Activated T-helper 9 cell treated with anti-CD3 and anti-CD28 coated beads, Interleukin-2, amount 50 U/mL, for 16 hours (primary cell): ENCODE measurements at places on chromosomes 2 and 18.

DNA sequence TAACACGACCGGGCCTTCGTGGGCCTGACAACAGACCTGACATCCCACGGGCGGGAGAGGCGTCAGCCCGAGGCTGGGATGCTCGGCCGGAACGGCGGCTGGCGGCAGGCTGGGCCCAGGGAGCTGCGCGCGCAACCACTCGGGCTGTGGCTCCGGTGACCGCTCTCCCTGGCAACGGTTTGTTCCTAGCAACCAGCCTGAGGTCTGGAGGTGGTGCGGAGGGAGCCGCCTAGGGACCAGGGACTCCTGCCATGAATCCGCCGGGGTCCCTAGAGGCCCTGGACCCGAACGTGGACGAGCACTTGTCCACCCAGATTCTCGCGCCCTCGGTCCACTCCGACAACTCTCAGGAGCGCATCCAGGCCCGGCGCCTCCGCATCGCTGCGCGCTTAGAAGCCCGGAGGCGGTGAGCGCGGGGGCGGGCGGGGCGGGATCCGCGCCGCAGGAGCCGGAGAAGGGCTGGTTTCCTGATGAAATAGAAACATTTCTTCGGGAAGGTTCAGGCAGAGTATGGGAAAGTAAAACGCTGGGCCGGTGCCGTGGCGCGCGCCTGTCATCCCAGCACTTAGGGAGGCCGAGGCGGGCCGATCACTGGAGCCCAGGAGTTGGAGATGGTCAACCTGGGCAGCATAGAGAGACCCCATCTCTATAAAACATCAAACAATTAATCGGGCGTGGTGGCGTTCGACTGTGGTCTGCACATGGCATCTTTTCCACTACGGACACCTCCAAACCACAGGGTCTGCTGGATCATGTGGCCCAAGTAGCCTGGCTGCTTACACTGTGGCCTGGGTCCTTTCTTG lies at the start of gene DRC1:
Gene DRC1 (plus strand): TSS at position 182 of the 803 bp plus-strand sequence. CDS start 70 bp downstream, at position 252.
- DNase-seq: no peak

DNA sequence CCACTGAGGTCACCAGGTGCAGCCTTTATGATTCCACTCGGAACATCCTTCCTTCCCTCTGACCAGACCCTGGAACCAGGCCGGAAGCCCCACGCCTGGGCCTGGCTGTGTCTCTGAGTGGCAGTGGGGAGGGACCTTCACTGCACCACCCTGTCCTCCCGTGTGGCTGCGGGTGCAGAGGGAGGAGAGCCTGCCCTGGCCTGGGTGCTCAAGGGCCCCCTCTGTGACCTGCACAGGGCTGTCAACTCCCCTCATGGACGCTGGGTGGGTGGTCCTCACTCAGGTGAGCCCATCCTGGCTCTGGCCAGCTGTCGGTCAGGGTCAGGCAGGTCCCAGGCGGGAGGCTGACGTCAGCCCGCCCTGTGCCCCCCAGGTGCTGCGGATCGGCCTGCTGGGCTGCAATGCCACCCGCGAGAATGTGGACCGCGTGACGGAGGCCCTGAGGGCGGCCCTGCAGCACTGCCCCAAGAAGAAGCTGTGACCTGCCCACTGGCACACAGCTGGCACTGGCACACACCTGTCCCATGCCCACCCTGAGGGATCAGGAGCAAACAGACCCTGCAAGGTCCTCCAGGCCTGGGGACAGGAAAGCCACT lies 9.8 kb downstream of the AGXT start:
- DNase-seq: no peak

DNA sequence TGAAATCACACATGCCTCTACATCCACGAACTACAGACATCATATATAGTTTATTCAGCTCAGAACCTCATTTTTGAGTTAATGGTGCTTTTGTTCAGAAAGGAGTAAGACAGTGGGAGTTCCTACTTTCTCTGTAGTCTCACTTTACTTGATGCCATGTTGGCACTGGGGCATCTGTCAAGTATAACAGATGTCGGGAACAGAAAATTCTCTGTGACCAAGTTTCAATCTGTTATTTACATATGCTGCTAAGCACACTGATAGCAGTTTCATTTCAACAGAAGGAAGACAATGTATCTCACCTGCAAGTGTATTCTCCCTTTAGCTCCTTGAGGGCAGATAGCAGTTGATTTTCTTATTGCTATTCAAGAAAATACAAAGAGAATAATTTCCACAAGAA lies 774.1 kb downstream of the METTL4 start:
- DNase-seq: no peak

DNA sequence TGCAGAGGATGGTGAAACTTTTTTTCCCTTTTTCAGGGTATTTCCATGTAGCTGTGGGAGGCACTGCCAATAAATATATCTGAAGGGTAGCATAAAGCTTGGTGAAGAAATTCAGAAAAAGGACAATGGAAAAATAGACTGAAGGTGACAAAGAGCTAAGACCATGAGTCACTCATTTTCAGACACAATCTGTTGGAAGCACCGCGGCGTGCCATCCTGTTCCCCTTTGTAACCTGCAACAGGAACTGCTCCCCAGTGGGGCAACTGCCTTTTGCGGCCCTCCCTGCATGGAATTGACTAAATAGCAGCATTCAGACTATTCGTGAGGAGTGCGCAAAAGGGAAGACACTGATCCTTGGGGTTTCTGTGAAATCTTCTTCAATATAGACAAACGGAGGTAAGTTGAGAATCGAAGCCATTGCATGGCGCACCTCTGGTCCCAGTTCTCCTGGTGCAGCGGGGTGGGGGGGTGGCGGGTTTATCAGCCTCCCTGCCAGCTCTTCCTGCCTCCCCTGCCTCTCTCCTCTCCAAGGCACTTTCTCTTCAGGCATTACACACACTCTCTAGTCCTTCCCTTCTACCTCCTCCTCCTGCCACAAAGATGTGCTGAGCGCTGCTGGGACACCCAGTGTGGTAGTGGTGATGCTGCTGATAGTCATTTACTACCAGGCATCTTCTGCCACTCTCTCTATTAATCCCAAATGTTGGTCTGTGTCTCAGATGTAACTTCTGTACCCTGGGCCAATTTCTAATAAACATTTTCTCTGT lies 126.2 kb upstream of the TMEM200C start:
- no peak for DNase-seq

GRCh38 chr2:144516981-144517865 lies 2.7 kb downstream of the ZEB2 start:
- peak; percentile 37 for DNase-seq

DNA sequence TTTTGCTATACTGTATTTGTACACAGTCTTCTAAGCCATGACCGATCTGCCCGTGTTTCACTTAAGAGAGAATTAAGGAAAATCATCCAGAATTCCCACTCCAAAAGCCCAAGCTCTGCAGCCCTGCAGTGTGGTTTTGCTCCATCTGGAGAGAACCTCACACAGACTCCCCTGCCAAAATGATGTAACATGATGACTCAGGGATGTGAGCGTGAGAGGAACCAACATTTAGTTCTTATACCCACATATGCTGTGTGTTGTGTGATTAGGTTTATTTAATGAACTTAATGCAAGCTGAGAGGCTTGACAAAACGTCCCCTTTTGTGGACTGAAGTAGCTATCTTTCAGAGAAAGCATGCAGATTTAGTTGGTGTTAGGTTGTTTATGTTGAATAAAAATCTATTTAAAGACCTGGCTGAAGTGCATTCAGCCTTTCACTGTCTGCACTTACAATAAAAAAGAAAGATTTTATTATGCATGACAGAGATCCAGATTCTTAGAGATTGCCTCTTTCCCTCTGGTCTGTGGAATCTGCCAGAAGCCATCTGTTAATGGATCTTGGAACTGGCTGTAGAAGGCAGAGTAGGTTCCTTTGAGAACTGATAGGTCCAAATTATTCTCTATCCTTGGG lies 6.3 kb downstream of the RAB12 start:
- DNase-seq: no peak

DNA sequence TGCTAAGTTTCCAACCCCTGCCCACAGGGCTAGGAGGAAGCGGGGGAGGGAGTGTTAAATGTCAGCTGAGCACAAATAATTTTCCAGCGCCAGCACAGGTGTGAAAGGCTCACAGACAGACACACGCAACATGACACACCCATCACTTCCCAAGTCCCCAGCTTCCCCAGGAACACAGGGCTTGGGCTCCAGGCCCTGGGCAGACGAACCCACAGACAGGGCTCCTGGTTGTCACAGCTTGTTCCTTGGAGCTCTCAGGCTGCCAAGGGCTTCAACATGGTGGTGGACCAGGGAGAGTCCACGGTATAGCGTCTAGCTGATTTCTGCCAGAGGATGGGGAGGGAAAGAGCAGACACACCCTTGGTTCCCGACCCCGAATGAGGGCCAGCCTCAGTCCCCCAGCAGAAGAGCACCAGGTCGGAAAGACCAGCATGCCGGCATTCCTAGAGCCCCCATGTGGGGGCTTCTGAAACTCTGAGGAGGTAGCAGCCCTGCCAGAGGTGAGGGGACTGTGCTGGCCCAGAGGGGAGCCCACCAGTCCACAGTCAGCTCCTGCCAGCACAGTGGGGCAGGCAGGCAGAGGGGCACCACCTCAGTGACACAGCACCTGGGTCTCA lies 1.9 kb downstream of the DUSP2 start:
- no peak for DNase-seq

GRCh38 chr2:96163415-96163767 lies 18.2 kb upstream of the DUSP2 start:
- DNase-seq: no peak

DNA sequence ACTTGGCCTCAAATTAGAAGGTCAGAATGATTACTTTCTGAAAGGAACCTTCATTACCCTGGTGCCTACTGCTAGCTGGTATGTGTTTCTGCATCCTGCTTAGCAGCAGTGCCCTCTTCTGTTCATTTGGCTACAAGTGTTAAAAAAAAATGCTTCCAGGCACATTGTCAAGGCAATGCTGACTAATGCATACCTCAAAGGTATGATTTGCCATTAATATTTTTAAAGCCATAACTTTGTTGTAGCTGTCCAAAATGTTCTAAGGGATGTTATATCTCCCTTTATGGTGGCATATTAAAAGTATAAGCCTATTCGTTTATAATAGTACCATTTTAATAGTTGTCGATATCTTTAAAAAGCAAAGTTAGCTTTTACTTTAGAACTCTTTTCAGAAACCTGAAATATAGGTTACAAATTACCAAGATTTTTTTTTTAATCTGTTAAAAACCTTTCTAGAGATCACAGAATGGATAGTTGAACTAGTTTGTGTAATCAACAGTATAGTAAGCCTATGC lies 52.0 kb upstream of the FAM171B start:
- DNase-seq: no peak
